ENCODE measurements at places on chromosomes 2 and 18. TPM values are rescaled to one million over a fixed set of nuclear protein-coding genes. Genes with fewer than 3 reads are reported as not detected.

DNA sequence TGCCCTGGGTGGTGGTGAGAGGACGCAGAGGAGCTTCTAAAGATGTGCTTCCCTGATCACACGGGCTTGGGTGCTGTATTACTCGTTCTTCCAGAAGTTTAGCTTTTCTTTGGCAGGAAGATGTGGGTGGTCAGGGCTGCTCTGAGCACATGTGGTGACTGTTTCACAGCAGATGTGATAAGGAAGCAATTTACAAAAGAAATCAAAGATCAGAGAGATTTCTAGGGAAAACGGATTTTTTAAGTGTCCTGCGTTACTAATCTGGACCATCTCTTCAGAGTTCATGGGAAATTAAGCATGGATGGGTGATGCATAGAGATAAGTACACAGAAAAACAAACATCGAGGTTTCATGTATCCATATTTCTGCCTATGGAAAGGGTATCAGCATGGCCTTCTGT, 99.4 kb downstream of the WDSUB1 start:
- no peaks in the 10 kb centered on the region for H3K4me1 ChIP-seq
- H3K27ac ChIP-seq, result no peak overlapping the region
- DNase-seq, result no peak
- H3K27me3 ChIP-seq, result no peaks in the 10 kb centered on the region
- H3K36me3 ChIP-seq, result peaks cover 6% of the 10 kb centered on the region

Gene GALR1
- not detected for total RNA-seq

Gene OSR1
- 30.6 TPM for total RNA-seq

DNA sequence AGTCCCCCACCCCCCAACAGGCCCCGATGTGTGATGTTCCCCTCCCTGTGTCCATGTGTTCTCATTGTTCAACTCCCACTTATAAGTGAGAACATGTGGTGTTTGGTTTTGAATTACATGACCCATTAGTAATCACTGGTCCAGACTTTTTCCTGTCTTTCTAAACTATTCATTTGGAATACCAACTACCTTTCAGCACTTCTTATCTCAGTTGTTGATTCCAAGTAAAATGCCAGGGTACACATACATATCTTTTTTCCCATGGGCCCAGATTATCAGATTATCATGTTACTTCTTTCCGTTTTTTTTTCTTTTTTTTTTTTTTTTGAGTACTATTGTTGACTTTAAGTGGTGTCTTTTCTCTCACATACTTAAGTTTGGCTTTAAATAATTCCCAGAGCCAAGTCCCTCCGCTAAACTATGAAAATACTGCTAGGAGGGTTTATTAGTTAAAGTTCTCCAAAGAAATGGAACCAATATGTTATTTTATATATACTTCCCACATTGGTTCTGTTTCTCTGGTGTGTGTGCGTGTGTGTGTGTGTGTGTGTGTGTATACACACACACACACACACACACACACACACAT, 389.3 kb downstream of the IRS1 start:
- H3K4me1 ChIP-seq, result peaks cover 21% of the 10 kb centered on the region
- DNase-seq, result no peak
- H3K4me3 ChIP-seq, result no peak overlapping the region
- H3K27me3 ChIP-seq, result no peaks in the 10 kb centered on the region
- no peak overlapping the region for H3K27ac ChIP-seq

Gene LDLRAD4
- not detected for total RNA-seq

Gene MARS2
- 8.3 TPM for total RNA-seq

GRCh38 chr2:16094811-16095210, 154.5 kb downstream of the MYCN start:
- no peaks in the 10 kb centered on the region for H3K4me1 ChIP-seq
- DNase-seq, result no peak
- no peak overlapping the region for H3K27ac ChIP-seq
- no peaks in the 10 kb centered on the region for H3K36me3 ChIP-seq

GRCh38 chr2:40168032-40168431, 283.9 kb downstream of the SLC8A1 start:
- H3K4me3 ChIP-seq, result no peak overlapping the region
- no peaks in the 10 kb centered on the region for H3K4me1 ChIP-seq
- DNase-seq, result no peak
- H3K36me3 ChIP-seq, result no peaks in the 10 kb centered on the region
- H3K27ac ChIP-seq, result no peak overlapping the region
- H3K27me3 ChIP-seq, result no peaks in the 10 kb centered on the region

Data from PC-3 (cell line).